ENCODE measurements at places on chromosomes 11 and 22.

DNA sequence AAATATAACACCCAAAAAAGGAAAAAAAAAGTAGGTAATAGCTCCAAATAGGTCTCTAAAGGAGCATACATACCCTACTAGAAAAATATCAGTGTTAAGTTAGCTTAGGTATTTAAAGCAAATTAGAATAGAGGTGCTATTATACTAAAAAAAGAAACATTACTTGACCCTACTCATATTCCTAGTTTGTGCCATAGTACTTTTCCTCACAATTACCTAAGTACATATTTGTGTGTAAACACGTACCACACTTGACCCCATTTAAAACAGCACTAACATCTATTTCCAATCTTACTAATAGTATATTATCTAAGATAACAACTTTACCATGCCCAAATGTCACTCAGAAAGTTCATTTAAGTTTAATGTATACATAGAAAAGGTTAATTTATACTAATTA is 57.7 kb downstream of the PICALM start:
- ATAC-seq, result no peak

GRCh38 chr11:93403930-93404329 is 73.4 kb downstream of the DEUP1 start:
- no peak for ATAC-seq

- ATAC-seq, result no peak
Observed at GRCh38 chr22:45602824-45603595, 68.6 kb upstream of the ATXN10 start.

DNA sequence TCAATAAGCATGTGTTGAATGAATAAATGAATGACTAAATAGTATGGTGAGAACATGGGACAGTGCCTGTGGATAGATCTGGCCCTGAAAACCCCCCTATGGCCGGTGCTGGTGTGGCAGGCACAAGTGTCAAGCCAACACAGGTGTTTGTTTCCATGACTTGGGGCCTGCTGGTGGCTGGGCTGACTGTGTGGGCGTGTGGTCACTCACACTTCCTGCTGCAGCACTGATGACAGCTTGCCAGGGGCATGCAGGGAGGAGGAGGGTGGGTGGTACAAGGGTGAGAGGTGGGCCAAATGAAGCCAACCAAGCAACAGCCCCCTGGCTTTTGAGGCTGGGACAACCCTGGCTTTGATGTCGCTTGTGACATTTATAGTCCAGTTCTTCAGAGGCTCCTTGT is 30.3 kb upstream of the ABCC8 start:
- ATAC-seq, result no peak

GRCh38 chr11:117220568-117220967 is 11.3 kb downstream of the PCSK7 start:
- ATAC-seq, result no peak

DNA sequence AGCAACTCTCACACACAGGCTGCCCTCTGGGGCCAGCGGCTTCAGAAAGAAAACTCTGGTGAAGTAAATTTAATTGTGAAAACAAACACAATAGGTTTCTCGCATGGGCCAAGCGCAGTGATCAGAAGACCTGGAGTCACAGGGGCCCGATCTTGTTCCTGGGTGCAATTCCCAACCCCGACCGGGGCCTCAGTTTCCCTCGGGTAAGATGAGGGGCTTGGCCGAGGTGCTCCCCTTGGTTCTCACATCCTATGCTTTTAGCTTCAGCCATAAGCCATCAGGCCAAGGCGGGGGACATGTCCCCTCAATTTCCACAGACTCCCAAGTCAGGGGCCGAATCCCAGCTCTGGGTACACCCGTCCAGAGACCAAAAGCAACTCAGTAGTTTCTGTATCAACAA is 11.5 kb downstream of the PHF21B start:
- no peak for ATAC-seq

GRCh38 chr22:35377735-35378134 is 3.2 kb upstream of the HMOX1 start:
- ATAC-seq, result no peak

- ATAC-seq, result no peak
Observed at GRCh38 chr11:68215524-68216170, 2.6 kb upstream of the KMT5B start.

DNA sequence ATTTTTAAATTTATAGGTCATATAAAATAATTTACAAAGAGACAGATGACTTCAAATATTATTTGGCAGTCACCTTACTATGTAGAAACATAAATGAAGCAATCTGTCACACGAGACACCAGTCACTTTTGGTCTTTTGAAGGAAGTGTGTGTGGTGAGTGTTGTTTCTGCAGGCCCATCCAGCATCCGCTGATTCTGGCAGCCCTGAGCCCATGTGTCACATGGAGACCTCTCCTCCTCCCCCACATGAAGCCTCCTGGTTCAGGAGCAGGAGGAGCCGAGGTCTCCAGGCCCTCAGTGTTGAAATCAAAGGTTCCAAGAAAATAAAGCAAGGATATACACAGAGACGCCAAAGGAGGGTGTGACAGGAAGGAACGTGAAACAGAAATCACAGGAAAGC is 60.1 kb downstream of the ARFGAP3 start:
- ATAC-seq, result no peak

- no peak for ATAC-seq
Observed at GRCh38 chr22:38258895-38259294, 13.9 kb downstream of the TMEM184B start.

GRCh38 chr11:117814766-117815261 is 9.7 kb downstream of the FXYD2 start:
- ATAC-seq, result peak; percentile 22

- ATAC-seq, result no peak
Observed at GRCh38 chr11:21634491-21634890, 558.4 kb upstream of the ANO5 start.

GRCh38 chr11:57340039-57340615 is 2.0 kb downstream of the P2RX3 start:
- no peak for ATAC-seq

All from activated CD4-positive, CD25-positive, alpha-beta regulatory T cell treated with anti-CD3 and anti-CD28 coated beads, Interleukin-2, amount 50 U/mL, for 24 hours (primary cell).